ENCODE measurements at places on chromosomes 6 and 20.

GRCh38 chr20:13101706-13102105, 92.9 kb downstream of the SPTLC3 start:
- no peak for DNase-seq

DNA sequence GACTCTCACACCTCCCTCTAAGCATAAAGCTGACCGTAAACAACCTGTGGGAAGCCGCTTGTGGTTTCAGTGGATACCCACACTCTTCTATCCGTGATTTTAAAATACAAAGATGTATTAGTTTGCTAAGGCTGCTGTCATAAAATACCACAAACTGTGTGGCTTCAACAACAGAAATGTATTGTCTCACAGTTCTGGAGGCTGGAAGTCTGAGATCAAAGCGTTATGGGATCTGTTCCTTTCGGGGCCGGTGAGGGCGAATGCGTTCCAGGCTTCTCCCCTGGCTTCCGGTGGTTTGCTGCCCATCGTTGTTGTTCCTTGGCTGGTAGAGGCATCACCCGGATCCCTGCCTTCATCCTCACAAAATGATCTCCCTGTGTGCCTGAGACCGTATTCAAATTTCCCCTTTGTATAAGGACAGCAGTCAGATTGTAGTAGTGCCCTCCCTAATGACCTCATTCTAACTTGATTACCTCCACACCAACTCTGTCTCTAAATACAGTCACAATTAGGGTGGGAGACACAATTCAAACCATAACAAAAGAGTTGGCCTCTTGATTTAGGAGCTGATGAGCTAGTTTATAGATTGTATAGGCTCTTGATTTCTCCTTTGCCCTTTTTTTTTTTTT, 210.6 kb upstream of the SOX4 start:
- no peak for DNase-seq

DNA sequence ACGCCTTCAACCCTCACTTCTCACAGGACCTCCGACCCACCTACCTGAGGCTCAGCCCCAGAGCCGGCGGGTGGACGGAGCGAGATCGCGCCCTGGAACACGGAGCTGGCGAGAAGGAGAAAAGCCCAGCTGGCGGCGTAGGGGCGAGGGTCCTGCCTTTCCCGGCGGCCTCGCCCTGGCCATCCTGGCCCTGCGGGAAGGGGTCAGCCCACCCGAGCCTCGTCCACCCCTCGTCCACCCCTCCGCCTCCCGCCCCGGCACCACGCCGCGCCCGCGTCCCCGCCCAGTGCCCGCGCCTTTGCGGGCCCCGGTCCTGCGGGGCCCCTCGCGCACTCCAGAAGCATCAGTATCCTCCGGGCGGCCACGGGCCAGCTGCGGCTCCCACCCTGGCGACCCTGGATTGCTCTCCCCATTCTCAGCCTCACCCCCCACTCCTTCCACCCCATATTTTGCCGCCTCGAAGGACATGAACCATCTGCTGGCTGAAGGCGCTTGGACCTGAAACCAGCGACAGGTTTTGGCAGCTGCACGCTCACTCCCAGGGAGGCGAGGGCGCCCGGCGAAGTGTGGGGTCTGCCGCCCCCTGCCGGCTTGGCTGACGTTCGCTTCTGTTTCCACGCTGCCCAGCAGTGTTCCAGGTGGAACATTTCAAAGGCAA, 65.1 kb downstream of the PLG start:
- DNase-seq, result peak; percentile 4

GRCh38 chr6:80742481-80742880, 636.0 kb downstream of the BCKDHB start:
- peak; percentile 1 for DNase-seq

- DNase-seq, result no peak
Measured at GRCh38 chr20:10522328-10522727, 87.2 kb downstream of the SLX4IP start.

GRCh38 chr6:103680116-103680515, 1179.6 kb downstream of the HACE1 start:
- no peak for DNase-seq

GRCh38 chr6:147510929-147511590, 2.6 kb downstream of the SAMD5 start:
- no peak for DNase-seq

Measured in suppressor macrophage (primary cell).